ENCODE measurements at places on chromosomes 13 and 19.

- no peak for DNase-seq
Measured at GRCh38 chr19:44346556-44346955, 9.9 kb downstream of the ZNF112 start.

DNA sequence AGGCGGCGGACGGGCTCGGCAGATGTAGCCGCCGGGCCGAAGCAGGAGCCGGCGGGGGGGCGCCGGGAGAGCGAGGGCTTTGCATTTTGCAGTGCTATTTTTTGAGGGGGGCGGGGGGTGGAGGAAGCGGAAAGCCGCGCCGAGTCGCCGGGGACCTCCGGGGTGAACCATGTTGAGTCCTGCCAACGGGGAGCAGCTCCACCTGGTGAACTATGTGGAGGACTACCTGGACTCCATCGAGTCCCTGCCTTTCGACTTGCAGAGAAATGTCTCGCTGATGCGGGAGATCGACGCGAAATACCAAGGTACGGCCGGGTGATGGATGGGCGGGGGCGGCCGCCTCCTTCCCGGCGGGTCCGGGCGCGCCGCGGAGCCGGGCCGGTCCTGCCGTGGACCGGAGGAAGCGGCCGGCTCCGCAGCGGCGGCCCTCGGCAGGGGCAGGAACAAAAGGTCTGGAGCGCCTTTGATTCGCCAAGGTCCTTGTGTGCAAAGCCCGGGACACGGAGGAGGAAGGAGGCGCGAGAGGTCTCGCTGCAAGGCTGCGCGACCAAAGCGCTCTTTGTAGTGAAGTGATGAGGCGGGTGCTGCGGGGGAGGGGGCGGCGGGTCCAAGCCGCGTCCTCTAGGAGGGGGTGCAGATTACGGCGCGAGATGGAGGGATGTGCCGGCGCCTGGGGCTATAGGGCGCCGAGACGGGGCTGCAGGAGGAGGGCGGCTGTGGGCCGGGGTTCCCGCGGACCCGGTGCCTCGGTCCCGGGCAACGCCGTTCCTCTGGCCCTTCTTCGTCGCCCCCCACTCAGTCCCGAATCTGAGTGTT is 689 bp downstream of the ING1 start:
- peak; percentile 43 for DNase-seq

DNA sequence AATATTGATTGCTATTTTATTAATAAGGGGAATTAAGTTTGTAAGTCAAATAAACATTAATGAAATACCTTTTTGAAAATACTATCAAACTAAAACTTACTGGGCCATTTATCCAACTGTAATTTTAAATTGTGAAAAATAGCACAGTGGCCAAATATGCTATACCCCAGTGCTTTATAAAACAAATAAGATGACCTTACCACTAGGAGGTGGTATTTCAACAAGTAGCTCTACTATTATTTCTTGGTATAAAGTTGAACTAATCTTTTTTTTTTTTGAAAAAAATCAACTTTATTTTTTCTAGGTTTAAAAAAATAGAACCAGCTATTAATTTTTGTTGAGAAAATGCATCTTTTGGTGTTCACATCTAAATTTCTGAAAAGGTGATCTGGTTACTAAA is 14.7 kb downstream of the LACC1 start:
- DNase-seq = no peak

DNA sequence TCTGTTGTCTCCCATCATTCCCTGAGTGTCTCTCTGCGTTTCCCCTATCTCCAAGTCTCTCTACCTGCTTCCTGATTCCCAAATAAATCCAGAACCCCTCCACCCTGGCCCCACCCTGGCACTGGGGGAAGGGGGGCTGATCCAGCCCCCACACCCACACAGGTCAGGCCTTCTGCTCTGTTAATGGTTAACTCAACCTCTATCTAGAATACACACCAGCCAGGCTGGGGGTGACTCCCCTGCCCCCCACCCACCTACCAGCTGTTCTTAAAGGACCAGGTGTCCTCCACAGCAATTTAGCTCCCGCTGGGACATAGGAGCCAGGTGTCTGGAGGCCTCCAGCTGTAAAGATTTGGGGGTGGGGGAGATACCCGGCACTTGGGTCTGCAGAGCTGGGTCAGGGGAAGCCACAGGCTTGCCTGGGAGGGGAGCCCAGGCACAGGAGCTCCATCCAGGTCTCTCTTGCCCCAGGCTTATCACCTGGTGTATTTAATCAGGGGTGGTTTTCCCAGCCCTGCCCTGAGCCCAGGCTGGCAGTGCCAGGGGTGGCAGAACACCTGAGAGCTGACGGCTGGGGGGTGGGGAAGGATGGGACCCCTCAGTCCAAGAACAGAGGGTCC is 3.9 kb downstream of the IRF2BP1 start:
- DNase-seq = no peak

- DNase-seq = no peak
Measured at GRCh38 chr13:113150550-113151365, 7.7 kb upstream of the PROZ start.

GRCh38 chr19:44890366-44891015 is 563 bp upstream of the TOMM40 start:
- peak; percentile 100 for DNase-seq

DNA sequence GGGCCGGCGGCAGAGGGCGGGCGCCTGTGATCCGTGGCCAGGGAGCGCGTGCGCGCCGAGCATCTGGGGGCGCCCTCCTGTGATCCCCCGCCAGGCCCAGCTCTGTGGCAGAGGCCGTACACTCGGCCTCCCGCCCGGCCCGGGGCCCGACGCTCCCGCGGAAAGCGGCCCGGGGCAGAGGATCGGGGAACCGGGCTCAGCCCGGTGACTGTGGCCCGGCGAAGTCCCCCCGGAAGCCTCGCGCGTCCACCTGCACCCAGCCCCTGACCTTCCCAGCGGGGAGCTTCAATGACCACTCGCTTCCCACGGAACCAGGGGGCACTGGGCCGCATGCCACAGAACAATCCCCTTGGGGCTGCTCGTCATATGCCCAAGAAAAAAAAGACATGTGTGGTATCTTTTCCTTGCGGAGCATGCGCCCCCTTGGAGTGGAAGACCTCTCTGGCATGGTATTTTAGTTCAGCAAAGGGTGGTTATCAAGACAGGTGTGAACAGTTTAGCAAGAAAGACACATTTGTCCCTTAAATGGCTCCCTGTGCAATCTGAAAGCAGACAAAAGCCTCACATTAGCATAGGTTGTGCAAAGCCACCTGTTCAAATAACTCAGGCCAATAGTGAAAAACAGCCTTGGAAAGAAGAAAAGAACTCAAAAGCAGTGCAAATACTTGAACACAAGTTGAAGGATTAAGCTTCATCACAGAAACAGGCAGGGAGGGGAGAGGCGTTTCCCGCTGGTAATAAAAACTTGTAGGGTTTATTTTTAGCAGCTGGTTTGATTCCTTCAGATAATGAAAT is 290.9 kb upstream of the SOX21 start:
- no peak for DNase-seq

GRCh38 chr19:47036097-47036651 is 12.2 kb downstream of the TMEM160 start:
- DNase-seq = no peak

GRCh38 chr13:43300865-43301264 is 277.5 kb downstream of the DNAJC15 start:
- DNase-seq = no peak

DNA sequence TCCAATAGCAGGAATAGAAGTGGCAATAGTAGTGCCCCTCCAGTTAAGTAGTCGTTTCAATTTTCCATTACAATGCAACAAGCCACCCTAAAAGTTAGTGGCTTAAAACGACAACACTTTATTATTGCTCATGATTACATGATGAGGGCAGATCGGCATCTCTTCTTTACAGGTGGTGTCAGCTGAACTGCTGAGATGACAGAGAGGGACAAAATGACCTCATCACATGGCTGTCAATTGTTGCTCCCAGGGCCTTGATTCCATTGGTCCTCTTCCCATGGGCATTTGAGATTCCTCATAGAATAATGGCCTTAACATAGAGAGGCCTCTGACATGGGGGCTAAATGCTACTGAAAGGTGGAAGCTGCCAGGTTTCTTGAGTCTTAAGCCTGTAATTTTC is 679.8 kb upstream of the KLHL1 start:
- no peak for DNase-seq

DNA sequence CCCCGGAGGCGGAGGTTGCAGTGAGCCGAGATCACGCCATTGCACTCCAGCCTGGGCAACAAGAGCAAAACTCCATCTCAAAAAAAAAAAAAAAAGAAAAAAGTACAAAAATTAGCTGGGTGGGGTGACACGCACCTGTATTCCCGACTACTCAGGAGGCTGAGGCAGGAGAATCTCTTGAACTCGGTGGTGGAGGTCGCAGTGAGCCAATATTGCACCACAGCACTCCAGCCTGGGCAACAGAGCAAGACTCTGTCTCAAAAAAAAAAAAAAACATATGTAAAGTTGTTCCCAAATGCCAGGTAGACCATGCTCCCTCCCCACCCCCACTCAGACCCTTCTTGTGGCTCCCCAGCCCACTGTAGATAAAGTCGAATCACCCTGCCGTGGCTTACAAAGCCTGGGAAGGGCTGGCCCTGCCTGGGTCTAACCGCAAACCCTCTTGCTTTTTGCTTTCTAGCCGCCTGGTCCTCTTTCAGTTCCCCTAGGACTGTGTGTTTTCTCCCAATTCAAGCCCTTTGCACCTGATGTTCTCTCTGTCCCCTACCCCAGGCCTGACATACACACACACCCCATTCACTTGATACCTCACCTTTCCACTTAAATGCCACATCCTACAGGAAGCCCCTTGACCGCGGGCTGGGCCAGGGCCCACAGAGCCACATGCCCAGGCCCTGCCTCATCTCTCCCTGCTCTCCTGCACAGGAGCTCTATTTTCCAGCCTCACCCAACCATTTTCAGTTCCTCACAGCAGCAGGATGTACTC is 34.4 kb downstream of the MAP4K1 start:
- peak; percentile 8 for DNase-seq

- no peak for DNase-seq
Measured at GRCh38 chr19:51607077-51607476, 23.1 kb downstream of the SIGLEC5 start.

DNA sequence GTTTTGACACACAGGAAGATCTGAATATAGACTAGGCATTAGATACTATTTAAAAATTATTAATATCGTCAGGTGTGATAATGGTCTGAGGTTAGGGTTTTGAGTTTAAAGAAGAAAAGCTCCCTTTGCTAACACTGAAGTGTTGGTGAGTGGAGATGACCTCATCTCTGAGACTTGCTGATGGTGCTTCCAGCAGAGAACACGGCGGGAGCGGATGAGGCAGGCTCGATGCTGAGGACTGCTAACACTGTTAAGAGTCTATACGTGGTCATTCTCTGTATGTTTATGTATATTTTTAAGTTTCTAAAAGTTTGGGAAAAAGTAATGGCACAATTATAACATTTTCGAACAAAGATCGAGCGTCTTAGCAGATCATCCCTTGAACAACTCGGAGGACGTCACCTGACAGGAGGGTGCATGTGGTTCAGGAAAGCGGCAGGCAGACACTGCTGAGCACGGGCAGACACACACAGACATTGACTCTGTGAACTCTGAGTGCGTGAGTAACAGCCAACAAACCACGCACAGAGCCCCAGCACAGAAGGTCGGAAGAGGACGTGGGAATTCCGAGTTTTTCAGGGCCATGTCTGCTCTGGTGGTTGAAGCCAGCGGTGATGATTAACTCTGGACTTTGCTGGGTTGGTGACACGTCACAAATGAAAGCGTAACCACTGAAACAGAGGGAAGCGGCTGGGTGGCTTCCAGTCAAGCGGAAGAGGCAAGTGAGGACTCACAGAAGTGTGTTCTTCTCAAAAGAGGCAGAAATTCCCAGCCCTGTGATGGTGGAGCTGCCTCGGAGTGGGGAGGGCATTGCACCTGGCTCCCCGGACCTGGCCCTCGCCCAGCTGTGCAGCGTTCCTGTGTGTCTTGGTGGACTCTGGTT is 91.9 kb upstream of the TEX29 start:
- DNase-seq = no peak

DNA sequence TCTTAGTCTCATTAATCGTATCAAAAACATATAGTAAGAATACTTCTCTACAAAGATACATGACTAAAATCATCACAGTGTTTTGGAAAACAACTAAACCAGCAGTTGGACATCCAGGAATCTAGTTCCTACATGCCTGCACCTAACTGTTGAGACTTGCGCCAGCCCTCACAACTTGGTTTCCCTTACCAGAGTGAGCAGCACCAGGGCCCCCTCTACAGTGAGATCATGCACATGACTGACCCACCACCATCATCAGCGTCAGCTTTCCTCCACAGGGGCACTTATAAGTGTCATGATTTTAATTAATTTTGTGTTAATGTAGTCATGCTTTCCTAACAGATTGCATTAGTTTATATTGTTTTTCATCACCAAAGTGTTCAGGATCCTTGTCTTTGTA is 1322.0 kb downstream of the EFNB2 start:
- no peak for DNase-seq

DNA sequence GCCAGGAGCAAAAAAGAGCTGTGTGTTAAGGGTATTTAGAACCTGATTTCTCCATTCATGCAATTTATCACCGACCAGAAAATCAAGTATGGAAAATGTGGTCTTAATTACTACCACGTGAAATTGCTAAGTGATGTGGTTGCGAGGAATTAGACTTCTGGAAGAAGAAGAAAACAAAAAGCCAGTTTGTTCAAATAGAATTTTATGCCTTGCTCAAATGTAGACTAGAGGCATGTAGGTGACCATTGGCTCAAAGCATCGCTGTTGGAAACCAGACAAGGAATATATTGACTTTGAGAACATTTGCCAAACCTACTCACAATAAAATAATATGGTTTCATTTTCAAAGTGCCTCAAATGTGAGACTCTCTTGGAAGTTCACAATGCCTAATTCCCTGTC is 57.3 kb upstream of the LRCH1 start:
- no peak for DNase-seq

GRCh38 chr13:111852725-111853518 is 214.0 kb upstream of the SOX1 start:
- no peak for DNase-seq

DNA sequence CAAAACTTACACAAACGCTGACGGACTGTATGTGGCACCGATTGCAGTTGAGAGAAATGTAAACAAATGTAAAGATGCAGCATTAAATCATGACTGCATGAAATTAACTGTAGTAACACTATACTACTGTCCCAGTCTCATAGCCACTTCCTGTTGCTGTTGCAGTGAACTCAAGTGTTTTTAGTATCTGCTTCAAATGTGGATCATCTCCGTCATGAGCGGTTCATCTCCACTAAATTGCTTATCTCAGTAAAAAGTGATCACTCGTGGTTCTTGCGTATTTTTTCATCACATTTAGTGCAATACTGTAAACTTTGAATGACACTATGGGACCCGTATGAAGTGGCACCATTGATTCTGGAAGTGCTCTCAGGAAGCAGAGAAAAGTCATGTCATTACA is 60.3 kb upstream of the RNF113B start:
- no peak for DNase-seq

- DNase-seq = no peak
Measured at GRCh38 chr19:40442328-40443130, 1.6 kb downstream of the SERTAD3 start.

GRCh38 chr13:78777976-78778375 is 119.0 kb upstream of the OBI1 start:
- no peak for DNase-seq

DNA sequence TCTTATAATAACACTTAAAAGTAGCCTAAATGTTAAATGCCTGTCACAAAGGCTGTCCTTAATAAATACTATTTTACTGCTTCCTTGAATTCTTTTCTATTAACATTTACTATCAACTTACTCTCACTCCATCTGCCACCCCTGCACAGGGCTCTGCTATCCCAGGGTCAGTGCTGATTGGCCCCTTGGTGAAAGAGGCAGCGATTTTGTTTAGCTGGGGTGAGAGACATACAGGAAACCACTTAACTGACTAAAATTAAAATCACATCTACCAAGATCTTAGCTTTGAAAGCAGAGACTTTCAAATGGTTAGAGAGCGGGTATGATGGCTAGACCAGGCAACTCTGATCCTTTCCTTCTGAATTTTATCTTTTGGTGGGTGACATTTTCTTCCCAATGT is 149.9 kb upstream of the HTR2A start:
- no peak for DNase-seq

GRCh38 chr19:38172001-38172400 is 52.0 kb downstream of the DPF1 start:
- DNase-seq = peak; percentile 16

Data from pons (tissue), 1 donor.